ENCODE measurements at places on chromosomes 4 and X. TPM values are rescaled to one million over a fixed set of nuclear protein-coding genes. Genes with fewer than 3 reads are reported as not detected.

The SMARCAD1 gene
- 27.1 TPM for total RNA-seq

The INPP4B gene
- 4.3 TPM for total RNA-seq

The GRPEL1 gene
- 29.4 TPM for total RNA-seq

The RHOXF1 gene
- not detected for total RNA-seq

The COL4A6 gene
- 4.2 TPM for total RNA-seq

The WNK3 gene
- total RNA-seq = 0.14 TPM

The MID1 gene
- 9.1 TPM for total RNA-seq

The TBC1D9 gene
- 26.5 TPM for total RNA-seq

The IDS gene
- total RNA-seq = 41.2 TPM

The LANCL3 gene
- total RNA-seq = not detected

The MAGEB3 gene
- total RNA-seq = not detected

The BEND2 gene
- total RNA-seq = not detected

The APOO gene
- total RNA-seq = 5.4 TPM

The HMX1 gene
- not detected for total RNA-seq

The NDUFB11 gene
- 67.1 TPM for total RNA-seq

The VGLL1 gene
- total RNA-seq = not detected

The HSFX3 gene
- not detected for total RNA-seq

The SCARB2 gene
- total RNA-seq = 349 TPM

The AMTN gene
- not detected for total RNA-seq

The SMIM31 gene
- not detected for total RNA-seq

The MAMLD1 gene
- total RNA-seq = 0.85 TPM

The TAPT1 gene
- 15.9 TPM for total RNA-seq

The STAG2 gene
- 106 TPM for total RNA-seq

The NSG1 gene
- 19.9 TPM for total RNA-seq

The ETFDH gene
- total RNA-seq = 27.9 TPM

The MAGEA2 gene
- total RNA-seq = not detected

The CCDC149 gene
- 14.0 TPM for total RNA-seq

The PNMA6F gene
- not detected for total RNA-seq

The SHOX gene
- not detected for total RNA-seq

The SORCS2 gene
- total RNA-seq = 1.1 TPM

The GPR143 gene
- not detected for total RNA-seq

The FREM3 gene
- total RNA-seq = under 0.01 TPM

The TNIP3 gene
- 0.28 TPM for total RNA-seq

The GDPD2 gene
- not detected for total RNA-seq

The SMIM43 gene
- 5.4 TPM for total RNA-seq

The MAGEB6 gene
- not detected for total RNA-seq

The RENBP gene
- 2.0 TPM for total RNA-seq

The BANK1 gene
- total RNA-seq = 0.57 TPM

The ETDA gene
- not detected for total RNA-seq

The MAP7D2 gene
- under 0.01 TPM for total RNA-seq

The N4BP2 gene
- 3.9 TPM for total RNA-seq

The PAGE4 gene
- not detected for total RNA-seq

The HHIP gene
- total RNA-seq = 0.43 TPM

The HSFX2 gene
- total RNA-seq = 0.14 TPM

The BEND4 gene
- 0.09 TPM for total RNA-seq

The SH3D19 gene
- 35.9 TPM for total RNA-seq

The NPY2R gene
- total RNA-seq = not detected

The TEX13C gene
- total RNA-seq = not detected

Data from smooth muscle cell of bladder (primary cell).